Fibroblast of villous mesenchyme (primary cell): ENCODE measurements at places on chromosomes 12 and 14. TPM values are rescaled to one million over a fixed set of nuclear protein-coding genes. Genes with fewer than 3 reads are reported as not detected.

DNA sequence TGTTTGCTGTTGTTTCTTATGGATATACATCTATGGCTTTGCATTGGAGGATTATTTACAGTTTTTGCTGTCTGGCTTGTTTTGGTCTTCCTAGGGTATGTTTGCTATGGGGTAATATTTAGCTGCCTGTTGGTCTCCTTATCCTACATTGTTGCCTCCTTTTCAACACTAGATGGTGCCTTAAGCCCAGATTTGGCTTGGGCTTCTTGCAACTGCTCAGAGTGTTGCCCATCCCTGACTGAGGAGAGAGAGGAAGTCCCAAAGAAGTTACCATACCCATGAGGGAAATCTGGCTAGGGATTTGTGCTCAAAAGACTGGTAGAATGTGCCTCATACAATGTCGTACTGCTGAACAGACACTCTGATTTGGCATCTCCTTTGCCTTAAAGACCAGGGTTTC, 94.6 kb upstream of the MUCL1 start:
- DNase-seq: peak; percentile 6

DNA sequence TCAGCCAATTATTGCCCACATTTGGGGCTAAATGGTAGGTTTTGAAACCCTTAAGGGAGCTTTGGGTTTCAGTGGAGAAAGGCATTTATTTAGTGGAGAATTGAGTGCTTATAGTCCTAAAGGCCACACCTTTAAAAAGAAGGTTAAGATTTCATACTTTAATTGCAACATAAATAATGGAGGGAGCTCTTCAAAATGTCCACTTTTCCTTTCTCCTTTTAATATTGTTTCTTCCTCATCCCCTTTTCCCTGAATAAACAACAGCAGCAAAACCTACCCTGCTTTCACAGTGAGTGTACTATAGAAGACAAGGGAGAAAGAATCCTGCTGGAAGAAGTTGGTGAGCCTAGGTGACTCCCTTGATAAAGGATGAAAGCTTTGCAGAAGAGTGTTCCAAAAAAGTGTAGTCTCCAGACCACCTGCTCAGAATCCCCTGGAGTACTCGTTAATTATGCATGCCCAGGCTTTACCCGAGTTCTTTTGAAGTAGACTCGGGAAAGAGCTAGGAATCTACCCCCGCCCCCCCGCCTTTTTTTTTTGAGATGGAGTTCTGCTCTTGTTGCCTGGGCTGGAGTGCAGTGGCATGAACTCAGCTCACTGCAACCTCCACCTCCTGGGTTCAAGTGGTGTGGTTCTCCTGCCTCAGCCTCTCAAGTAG, 11.5 kb upstream of the EID3 start:
- no peak for DNase-seq

DNA sequence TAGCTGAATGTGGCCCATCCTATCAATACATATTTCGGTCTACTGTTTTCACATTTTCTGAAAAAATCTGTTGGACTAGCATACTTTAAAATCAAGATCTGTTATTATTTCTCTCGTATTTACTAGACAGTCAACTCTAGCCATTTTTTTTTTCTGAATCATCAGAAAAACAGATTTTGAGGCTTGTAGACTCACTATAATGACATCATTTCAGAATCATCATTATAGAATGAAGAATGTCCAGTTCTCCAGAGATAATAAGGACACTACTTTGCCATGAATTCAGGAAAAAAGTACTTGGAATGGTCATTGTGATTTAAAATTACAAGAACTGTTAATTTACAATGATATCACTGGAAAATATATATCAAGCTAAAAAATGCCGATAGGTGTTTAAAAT, 589.8 kb downstream of the KCNH5 start:
- no peak for DNase-seq

- no peak for DNase-seq
Measured at GRCh38 chr12:117284140-117284539, 77.3 kb downstream of the NOS1 start.

DNA sequence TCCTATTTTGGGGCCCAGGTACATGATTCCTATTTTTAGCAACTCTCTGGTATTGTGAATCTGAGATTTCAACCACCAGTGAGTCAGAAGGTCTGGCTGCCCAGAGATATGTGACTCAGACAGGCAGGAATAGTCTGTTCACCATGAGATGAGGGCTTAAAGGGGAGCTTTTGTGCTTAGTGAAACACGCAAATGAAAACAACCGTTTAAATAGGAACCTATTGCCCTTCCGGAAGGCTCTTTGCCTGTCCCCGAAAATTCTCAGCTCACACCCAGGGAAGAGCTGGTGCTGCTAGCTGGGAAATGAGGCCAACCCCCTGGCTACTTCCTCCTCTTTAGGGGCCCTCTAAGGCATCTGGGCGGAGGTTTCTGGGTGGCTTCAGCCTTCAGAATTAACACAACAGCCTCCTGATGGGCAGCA, 283.6 kb downstream of the CACNA1C start:
- DNase-seq: peak; percentile 98

Gene RASSF8
- 60.6 and 127 TPM in 2 replicates for total RNA-seq

Gene EPYC
- not detected in 2 replicates for total RNA-seq

DNA sequence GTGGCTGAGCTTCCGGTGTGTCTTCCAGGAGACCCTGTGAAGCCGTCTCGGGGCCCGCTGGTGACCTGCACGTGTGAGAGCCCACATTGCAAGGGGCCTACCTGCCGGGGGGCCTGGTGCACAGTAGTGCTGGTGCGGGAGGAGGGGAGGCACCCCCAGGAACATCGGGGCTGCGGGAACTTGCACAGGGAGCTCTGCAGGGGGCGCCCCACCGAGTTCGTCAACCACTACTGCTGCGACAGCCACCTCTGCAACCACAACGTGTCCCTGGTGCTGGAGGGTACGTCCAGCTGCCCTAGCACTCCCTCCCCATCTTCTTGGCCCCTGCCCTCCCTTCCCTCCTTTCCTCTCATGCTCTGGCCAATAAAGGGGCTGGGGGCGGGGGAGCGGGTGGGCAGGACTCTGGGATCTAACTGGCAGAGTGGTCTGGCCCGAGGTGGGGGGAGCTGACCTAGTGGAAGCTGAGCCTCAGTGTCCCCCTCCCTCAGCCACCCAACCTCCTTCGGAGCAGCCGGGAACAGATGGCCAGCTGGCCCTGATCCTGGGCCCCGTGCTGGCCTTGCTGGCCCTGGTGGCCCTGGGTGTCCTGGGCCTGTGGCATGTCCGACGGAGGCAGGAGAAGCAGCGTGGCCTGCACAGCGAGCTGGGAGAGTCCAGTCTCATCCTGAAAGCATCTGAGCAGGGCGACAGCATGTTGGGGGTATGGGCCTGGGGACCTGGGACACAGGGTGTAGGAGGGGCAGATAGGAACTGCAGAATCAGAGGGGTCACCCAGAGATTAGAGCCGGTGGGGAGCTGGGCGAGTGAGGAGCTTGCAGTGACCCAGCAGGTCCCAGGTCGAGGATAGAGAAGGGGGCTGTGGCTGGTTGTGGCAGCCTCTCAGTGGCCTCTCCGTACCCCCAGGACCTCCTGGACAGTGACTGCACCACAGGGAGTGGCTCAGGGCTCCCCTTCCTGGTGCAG, 6.0 kb downstream of the ACVRL1 start:
- no peak for DNase-seq

DNA sequence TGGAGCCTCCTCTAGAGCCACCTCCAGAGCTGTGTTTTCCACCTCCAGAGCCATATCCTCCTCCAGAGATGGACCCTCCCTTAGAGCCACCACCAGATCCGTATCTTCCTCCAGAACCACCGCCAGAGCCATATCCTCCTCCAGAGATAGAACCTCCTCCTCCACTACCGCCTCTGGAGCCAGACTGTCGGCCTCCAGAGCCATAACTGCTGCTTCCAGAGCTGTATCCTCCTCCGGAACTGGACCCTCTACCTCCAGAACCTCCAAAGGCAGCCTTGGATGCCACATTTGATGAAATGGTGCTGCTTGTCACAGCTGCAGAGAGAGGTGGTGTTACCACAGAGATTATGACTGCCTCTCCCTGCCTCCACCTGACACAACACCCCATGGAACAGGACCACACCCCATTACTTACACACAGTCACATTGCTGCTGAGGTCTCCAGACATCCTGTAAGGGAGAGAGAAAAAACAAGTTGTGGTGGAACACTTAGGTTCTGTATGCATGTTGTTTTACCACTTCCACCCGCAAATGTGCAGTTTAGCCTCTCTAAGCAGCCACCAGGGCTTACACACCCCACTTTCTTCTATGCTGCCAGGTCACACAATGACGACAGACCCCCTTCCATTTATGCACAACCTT, 6.8 kb downstream of the KRT2 start:
- no peak for DNase-seq

Gene SLC10A1
- not detected in 2 replicates for total RNA-seq

DNA sequence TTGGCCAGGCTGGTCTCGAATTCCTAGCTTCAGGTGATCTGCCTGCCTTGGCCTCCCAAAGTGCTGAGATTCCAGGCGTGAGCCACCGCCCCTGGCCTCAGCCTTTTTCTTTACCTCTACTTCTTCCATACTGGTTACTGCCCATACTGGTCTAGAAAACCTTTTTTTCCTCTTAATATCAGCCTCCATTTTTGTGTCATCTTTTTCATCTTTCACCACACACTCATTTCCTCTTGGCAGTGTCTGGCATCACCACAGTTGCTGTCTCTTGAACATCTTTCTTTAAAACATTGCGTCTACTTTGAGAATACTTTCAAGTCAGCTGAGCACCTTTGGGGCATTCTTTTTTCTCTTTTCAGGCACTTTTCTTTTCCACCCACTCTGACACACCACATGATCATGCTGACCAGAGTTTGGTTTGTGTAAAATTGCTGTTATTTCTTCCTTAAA, 32.7 kb downstream of the DDX47 start:
- no peak for DNase-seq

GRCh38 chr14:50542941-50543418, 10.6 kb upstream of the MAP4K5 start:
- peak; percentile 61 for DNase-seq

DNA sequence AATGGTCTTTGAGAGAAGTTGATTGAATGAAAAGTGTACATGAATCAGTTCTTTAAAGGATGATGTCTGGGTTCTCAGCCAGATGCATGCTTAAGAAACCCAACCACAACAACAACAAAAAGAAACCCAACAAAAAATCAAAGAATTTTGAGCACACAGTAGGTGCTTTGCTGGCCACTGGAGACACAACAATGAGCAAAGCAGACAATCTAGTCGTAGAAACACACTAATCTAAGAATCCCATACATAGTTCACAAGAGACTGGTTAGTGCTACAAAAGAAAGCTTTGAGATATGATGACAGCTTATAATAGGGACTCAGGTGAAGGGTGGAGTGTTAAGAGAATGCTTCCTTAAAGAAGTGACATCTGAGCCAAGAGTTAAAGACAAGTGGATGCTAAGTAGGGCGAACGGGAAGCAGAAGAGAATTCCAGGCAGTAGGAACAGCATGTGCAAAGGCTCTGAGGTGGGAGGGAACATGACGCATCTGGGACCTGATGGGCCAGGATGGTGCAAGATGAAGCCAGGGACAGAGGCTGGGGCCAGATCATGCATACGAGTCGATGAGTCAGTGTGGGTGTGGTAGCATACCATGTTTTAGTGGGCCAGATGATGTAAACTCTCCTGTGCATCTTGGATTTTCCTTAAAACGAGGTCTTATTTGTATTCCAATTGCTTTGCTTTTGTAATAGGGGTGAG, 4.6 kb upstream of the HIP1R start:
- peak; percentile 89 for DNase-seq

Gene NOS1
- not detected in 2 replicates for total RNA-seq

DNA sequence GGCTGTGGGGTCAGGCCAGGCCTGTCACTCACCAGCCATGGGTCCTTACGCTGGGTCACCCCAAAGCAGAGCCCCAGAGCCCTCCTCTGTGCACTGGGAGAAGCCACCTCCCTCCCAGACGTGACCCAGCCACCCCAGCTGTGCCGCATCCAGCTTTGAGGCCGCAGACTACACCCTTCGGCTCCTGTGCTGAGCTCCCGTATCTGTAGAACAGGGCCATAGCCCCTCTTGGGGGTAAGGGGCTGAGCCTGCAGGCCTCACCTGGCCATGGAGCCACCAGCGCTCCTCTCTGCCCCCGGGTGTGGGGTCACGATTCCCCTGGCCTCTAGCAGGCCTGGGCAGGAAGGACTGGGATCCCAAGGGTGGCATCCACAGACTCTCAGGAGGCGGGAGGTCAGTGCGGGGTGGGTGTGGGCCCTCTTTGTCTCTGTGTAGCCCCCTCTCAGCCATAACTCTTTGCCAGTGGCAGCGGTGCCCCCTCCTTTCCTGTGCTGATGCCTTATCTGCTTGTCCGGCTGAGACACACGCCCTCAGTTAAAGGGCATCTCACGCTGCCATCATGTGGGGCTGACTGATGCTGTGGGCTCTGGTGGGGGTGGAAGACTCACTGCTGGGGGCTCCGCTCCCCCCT, 16.3 kb downstream of the ASPG start:
- DNase-seq: no peak

Gene KDM5A
- total RNA-seq: 60.2 and 77.3 TPM in 2 replicates

- DNase-seq: no peak
Measured at GRCh38 chr14:30296931-30297405, 262.0 kb upstream of the G2E3 start.

- no peak for DNase-seq
Measured at GRCh38 chr14:39246618-39247017, 12.9 kb downstream of the MIA2 start.

DNA sequence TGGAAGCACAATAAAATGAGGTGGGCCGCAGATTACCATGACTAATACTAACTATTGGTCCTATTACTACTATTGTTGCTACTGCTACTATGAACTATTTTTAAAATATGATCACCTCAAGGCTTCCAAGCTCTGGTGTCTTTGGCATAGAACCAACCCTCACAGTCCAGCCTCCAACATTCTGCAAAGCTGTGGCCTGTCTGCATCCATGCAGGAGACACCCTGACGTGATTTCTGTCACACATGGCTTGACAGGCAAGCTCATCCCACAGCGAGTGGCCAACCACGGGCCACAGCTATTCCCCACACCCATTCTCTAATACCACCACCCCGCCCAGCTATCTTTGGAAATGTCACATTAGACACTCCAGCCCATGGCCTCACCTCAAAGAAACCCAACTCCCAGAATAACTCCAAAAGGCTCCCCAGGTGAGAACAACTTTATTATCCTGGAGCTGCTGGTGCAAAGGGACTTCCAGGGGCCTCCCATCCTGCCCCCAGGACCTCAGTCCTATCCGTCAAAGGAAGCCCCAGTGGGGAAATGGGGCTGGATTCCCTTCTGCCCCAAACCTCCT, 14.4 kb downstream of the ISCU start:
- no peak for DNase-seq
